Renal cortex interstitium (tissue), 15 donors: ENCODE measurements at places on chromosomes 7 and 10. TPM values are rescaled to one million over a fixed set of nuclear protein-coding genes. Genes with fewer than 3 reads are reported as not detected.

DNA sequence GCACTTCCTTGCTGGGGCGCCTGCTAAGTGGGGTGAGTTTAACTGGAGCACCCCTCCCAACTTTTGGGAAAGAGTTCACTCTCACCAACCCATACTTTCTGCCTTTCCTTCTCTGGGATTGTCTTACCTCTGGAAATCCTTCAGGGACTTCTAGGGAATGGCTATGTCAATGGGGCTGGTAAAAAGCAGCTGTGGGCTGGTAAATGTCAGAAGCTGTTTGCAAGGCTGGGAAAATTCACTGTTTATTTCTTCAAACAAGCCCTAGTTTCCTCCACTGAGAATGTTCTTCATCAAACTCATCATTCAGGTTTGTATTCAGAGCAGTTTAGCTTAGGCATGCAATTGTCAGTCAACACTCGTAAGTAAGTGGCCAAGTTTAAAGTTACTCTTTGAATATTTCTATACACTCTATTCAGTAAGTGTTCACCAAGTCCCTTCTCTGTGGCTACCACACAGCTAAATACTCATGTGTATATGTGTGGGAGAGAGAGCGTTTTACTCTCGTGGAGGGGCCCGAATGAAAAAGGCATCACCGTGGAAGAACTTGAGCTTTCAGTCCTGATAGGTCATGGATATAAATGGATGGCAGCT, 654.8 kb downstream of the LRMDA start:
- no peak for DNase-seq

DNA sequence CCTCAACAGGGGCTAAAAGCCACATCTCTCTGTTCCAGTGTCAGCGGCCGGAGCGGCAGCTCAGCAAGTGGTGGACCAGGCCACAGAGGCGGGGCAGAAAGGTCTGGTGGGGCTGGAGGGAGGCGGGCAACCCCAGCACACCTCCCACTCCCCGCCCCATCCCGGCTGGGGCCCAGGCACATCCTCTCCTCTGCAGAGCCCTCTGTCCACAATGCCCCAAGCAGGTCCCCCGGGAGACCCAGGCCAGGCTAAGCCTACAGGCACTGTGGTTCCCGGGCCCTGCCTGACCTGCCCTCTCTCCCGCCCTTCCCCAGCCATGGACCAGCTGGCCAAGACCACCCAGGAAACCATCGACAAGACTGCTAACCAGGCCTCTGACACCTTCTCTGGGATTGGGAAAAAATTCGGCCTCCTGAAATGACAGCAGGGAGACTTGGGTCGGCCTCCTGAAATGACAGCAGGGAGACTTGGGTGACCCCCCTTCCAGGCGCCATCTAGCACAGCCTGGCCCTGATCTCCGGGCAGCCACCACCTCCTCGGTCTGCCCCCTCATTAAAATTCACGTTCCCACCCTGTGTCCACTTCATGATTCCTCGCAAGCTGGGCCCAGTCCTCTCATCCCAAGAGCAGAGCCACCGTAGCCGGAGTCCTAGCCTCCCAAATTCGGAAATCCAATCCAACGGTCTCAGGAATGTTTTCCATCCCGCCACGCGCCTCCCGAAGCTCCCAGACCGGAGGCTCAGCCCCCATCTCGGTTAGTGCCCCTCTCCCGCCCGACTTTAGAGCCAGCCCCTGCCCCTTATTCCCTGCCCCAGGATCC, 2.1 kb downstream of the ADIRF start:
- no peak for DNase-seq

GRCh38 chr10:44989597-44990301, 11.0 kb upstream of the ZNF22 start:
- no peak for DNase-seq

GRCh38 chr7:25855854-25856782, 295.9 kb upstream of the NFE2L3 start:
- DNase-seq, result no peak

DNA sequence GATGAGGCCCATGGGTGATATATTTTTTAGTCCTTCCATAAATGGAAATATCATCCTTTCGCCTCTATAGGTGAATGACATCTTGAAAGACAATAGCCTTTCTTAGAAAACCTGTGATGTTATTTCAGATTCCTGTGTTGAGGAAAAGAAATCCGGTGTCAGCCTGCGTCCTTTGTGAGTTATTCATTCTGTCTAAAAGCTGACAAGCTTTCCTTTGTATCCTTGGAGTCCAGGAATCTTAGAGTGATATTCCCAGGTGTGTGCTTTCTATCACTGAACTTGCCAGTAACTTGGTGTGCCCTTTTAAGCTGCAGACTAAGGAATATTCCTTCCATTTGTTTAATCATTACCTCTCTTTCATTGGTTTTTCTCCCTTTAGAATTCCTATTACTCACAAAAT, 41.0 kb downstream of the EVX1 start:
- DNase-seq, result no peak

GRCh38 chr7:134660242-134660785, 13.7 kb downstream of the BPGM start:
- no peak for DNase-seq

DNA sequence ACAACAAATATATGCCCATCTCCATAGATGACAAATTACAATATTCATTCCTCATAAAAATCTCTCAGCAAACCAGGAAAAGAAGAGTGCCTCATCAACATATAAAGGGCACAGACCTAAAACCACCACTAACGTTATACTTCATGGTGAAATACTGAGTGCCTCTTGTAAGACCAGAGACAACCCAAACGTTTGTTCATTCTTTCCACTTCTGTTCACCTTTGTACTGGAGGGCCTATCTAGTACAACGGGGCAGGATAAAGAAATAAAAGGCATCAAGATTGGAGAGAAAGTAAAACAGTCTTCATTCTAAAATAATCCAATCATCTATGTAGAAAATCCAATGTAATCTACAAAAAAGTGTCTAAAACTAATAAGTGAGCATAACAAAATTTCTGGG, 79.1 kb downstream of the LARP4B start:
- no peak for DNase-seq

DNA sequence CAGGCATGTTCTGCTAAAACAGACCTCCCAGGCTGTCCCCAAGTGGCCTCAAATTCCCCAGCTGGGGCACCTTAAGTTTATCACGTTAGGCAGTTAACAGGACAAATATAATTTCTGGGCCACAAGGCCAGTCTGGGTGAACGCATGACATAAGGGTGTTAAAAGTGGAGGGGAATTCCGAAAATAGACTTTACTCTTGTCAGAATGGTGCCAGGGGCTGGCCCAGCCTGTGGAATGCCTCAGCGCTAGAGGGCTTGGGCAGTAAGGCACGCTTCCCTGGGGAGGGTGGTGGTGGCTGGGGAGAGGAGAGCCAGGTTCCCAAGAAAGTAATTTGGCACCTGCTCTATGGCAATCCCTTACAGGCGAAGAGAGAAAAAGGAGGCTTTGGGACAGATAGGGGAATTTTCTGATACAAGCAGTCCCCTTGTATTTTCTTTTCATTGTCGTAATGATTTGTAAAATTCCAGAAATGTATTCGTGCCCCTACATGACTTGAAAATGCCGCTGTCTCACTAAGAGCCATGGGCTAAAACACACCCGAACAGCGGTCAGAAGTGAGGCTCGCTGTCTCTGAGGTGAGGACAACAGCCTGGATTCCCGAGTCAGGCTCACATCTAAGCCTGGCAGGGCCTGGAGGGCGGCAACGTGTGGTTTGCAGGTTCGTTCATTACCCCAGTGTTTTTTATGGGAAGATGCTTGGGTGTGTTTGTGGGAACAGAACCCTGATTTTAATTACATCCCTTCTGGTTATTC, 463.2 kb upstream of the GALNT17 start:
- DNase-seq, result no peak

DNA sequence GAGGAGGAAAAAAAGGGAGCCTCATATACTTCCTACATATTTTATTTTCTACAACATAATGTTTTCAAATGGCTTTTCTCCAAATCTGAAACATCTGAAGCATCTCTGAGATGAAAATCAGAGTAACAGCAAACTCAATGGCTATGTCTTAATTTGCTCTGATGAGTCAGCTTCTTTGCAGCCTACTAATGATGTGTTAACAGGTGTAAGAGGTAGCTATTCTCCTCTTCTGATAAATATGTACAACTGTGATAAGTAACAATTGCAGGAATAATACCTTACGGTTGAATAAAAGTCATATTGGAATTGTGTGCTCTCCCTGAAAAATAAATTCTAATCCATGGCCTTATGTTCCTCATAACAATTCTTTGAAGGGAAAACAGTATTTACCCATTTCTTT, 45.2 kb downstream of the GNAT3 start:
- no peak for DNase-seq

The HPS1 gene
- polyA plus RNA-seq, result 36.5 TPM

The MOGAT3 gene
- polyA plus RNA-seq, result 0.53 TPM

The PNLIPRP2 gene
- polyA plus RNA-seq, result not detected

The NCF1 gene
- 2.2 TPM for polyA plus RNA-seq
